Lower leg skin (tissue), 4 donors: ENCODE measurements at places on chromosomes 2 and 18. TPM values are rescaled to one million over a fixed set of nuclear protein-coding genes. Genes with fewer than 3 reads are reported as not detected.

- DNase-seq: peak; percentile 93
Measured at GRCh38 chr2:156333951-156334495, 1.5 kb upstream of the NR4A2 start.

DNA sequence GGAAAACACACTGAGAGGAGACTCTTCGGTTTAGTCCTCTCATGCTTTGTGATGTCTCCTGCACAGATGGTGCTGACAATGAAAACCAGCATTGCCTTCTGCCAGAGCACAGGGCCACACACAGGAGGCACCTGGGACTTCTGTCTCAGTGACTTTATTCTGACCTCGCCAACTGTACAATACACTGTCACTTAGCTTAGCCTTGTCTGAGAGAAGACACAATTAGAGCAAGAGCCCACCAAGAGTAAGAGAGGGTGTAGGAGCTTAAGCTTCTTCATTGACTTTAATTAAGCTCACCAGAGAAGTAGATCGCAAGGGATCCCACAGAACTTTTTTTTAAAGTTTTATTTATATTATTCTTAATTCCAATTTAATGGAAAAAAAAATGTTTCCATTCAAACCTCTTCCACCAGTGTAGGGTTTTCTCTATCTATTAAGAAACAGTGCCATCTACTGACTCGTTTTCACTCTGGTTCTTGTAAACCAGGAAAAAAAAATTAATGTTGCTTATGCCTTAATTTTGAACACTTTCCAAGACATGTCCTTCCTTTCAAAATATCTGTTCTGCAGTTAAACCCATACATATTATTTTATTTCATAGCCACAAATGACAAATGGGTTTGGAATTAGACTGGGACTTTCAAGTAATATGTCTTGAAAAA, 42.4 kb upstream of the DDX18 start:
- no peak for DNase-seq

DNA sequence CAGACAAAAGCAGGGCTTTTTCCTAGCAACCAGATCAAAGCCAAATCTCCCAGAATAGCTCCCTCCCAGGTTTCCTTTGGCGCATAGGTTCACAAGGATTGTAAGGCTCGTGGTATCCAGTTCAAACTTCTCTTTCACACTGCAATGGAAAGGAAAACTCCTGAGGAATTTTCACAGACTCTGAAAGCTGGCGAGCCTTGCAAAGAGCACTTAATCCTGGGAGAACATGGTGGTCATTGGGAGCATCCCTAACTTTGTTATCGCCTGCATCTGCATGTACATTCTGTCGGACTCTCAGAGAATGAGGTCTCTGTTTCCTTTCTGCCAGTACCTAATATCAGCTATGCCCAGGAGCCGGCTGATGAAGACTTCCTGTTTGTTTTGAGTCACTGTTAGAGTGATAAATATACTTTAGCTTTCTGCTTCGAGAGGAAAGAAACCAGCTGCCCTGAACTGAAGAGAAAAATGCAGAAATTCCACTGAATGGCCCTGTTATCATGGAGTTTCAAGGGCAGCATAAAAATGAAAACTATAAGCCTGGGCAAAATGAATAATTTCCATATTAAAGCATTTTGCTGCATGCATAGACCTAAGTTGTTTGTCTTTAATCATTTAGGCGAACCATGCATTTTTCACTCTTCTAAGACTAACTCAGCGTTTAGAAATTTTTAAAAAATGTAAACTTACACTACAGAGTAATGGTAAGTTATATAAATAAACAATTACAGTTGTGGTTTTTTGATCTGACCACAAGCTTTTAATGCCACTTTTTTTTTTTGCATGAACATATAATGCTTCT, 76.4 kb upstream of the ZEB2 start:
- no peak for DNase-seq

The CYP1B1 gene
- 19.3 TPM for total RNA-seq
